Activated CD8-positive, alpha-beta memory T cell treated with anti-CD3 and anti-CD28 coated beads, Interleukin-2, amount 50 U/mL, for 4 hours (primary cell): ENCODE measurements at places on chromosomes 6 and 20.
A peak's percentile ranks its signal among the peaks of the same experiment; 100 is the strongest.

DNA sequence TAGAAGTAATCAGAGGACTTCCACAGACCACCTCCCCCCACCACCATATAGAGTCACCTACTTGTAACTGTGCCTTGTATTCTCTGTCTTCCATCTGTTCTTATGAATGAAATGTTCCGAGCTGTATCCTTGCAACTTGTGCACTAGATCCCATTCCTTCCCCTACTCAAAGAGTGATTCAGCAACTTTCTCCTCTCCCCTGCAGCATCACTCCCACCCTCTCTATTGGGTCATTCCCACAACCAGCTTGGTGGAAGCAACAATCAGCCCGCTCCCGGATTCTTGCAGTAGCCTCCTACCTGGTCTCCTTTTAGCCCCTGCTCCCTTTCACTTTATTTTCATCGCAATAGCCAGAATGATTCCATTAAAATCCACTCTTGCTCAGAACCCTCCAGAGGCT lies 34.9 kb upstream of the REV3L start:
- no peak for DNase-seq

GRCh38 chr20:1367479-1367878 lies 25.4 kb downstream of the FKBP1A start:
- no peak for DNase-seq

GRCh38 chr20:24578567-24579415 lies 109.4 kb downstream of the SYNDIG1 start:
- DNase-seq = no peak

DNA sequence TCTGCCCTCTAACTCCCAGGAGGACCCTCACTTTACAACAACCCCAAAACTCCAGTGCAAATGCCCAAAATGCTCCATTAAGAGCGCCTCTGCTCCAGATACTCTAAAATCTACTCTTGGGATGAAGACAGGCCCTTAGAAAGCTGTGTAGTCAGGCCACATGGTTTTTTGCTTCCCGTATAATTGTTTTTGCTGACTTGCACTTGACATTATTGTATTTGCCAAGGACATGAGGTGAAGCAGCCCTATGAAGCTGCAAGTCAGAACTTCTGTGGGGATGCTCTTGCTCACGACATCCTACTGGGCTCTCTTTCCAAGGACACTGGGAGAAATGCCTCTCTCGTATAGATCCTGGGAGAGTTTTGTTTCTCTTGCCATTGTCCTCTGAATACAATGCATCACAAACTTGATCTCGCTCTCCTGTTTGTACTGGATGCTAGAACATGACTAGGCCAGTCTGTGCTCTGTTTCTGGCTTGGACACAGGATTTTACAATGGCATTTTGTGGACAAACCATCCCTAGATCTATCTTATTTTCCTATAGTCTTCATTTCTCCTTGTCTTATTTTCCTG lies 177.2 kb upstream of the DTNBP1 start:
- DNase-seq = no peak

DNA sequence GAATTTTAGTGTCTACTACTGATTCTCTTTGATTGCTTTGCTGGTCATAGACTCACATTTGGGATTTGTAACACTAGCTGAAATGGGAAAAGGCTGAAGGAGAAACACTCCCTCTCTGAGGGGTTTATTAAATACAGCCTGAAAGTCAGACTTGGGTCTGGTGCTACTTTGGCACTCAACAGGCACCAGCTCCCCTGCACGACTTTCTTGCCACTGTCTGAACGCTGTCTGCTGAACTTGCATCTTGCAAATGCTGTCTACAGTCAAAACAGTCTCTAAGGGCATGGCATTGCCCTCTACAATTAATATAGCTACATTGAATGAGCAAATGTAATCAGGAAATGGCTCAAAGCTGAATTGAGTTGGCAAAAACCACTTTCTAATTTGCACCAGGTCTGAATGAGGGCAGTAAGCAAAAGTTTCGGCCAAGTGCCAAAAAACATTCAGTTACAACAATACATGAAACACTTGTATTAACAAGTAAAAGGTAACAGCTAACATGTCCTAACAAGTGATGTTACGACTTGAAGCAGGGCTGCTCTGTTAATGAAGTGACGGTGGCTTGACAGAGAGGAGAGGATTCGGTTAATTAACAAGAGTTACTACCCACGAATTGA lies 119.5 kb downstream of the FOXC1 start:
- DNase-seq = no peak

DNA sequence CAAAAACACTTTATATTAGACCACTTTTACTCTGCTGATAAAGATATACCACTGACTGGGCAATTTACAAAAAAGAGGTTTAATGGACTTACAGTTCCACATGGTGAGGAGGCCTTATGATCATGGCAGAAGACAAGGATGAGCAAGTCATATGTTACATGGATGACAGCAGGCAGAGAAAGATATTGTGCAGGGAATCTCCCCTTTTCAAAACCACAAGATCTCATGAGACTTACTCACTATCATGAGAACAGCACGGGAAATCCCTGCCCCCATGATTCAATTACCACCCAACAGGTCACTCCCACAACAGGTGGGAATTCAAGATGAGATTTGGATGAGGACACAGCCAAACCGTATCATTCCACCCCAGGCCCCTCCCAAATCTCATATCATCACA lies 1383.8 kb upstream of the MAP3K7 start:
- DNase-seq = no peak

GRCh38 chr20:2234598-2235191 lies 61.1 kb upstream of the TGM3 start:
- DNase-seq = no peak

DNA sequence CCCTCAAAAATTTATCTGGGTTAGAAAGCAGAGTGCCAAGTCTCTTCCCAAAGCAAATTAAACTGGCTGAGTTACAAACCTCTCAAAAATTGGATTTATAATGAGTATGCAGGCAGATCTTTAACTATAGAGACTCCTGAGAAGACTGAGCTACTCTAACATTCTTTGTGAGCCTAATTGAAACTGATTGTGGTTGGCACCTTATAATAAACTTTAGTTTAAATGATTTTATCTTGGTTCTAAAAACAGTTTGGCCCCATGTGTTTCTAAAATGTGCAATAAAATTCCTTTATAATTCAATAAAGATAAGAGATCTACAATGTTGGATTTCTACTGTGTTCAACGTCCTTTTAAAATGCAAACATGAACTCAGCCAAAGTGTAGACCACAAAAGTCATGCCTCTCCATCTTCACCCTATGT lies 480.2 kb upstream of the RNF217 start:
- no peak for DNase-seq

DNA sequence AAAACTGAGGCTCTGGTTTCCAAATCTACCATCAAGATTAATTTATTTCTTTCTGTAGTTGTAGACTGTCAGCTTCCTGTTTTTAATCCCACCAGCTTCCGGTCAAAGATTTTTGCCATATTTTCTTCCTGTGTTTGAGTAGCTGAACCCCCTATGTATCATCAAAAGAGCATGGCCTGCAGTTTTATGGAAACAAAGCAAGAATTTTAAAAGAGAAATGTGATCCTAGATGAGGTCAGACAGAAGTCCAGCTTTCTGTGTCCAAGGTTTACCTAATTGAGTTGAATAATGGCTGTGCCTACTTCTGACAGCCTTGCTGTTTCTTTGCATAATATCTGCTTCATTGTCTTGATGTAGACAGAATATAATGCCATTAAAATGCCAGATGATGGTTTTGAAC lies 163.7 kb downstream of the CARMIL1 start:
- no peak for DNase-seq

DNA sequence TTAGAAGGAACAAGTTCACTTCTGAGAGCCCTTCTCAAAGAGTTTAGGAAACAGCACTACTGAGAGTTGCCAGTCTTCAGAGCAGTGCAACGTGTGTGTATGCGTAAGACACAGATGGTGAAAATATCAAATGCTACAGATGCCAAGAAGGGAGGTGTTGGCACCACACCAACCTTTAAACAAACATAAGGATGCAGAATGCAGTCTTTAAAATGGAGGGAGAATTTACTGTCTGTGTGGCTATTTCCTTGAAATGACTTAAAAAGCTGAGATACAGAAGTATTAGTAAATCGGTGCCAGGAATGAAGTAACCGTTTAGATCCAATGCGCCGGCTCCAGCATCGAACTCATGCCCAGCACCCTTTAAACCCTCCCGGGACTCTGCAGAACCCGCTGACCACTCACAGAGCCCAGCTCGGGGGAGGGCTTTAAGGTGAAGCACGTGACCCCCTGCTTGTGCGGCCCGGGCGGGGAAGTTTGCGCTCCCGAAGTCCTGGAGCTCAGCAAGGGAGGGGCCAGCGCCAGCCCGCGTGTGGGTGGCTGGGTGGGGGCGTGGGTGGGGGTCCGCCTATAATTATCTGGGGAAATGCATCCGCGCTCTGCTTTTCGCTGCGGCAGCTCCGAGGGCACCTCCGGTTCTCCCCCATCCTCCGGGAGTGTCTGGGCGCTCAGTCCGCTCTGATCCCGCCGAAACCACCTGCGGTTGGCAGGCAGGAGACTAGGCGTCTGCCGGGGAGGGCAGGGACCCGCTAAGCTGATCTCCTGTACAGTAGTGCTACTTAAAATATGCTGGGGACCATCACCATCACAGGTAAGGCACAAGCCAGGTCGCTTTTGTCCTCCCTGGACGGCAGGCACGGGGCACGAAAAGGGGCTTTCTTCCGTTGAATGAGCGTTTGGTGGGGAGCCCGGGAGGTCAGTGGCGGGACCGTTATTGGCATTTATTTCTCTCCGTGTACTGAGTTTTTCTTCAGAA lies 66.0 kb downstream of the ZBTB2 start:
- peak; percentile 27 for DNase-seq

DNA sequence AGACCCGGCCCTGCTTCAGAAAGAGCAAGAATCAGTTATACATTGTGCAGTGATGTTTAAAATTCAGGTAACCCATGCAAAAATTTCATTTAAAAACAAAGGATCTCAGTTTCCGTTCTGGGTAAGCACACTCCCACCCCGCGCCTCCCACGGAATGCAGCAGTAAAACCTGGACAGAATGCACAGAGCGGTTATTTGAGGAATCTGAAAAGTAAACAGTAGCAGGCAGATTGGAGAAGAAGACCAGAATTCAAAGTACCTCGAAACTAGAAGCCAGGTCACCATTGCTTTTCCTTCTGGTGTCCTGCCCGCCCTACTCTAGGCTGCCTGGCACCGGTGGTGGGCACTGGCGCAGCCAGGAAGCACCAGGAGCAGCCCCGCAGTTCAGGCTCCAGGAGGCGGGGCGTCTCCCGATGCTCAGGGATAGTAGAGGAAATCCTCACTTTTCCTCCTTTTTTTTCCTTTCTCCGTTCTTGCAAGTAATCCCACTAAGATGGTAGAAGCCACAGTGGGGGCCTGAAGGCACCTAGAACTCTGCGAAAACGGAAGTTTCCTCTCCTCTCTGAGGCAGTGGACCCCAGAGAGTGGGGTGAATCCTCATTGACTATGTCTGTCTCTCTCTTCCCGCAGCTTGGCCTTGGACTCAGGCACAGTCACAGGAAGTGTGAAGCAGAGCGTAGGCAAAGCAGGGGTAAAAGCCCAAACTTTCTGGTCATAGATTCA lies 28.3 kb downstream of the METTL24 start:
- no peak for DNase-seq

GRCh38 chr6:148857798-148858390 lies 111.1 kb downstream of the UST start:
- no peak for DNase-seq

GRCh38 chr6:15595461-15596173 lies 67.2 kb downstream of the DTNBP1 start:
- DNase-seq = no peak

- no peak for DNase-seq
Observed at GRCh38 chr6:105330364-105330763, 72.5 kb downstream of the PREP start.

- DNase-seq = no peak
Observed at GRCh38 chr20:36309643-36310042, 3.5 kb downstream of the DLGAP4 start.

- no peak for DNase-seq
Observed at GRCh38 chr6:143952060-143952778, 55.8 kb downstream of the PLAGL1 start.

GRCh38 chr6:166950443-166950821 lies 5.9 kb downstream of the RNASET2 start:
- no peak for DNase-seq

DNA sequence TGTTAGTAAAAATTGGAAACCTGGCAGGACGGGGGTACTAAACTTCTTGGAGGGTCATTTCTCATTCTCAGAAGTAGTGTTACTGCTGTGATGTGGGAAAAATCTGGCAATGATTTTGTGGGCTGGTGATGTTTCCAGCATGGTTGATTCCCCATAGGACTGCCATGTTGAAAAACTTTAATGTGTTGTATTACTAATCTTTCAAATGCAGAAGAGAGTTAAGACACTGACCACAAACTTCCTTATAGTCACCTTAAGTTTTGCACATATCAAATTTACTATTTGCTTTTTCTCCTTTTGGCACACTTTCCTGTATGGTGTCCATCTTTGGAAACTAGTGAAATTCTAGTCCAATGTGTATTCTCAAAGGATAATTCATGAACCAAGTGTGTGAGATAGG lies 236.2 kb upstream of the TAB2 start:
- DNase-seq = no peak

GRCh38 chr20:20694591-20694990 lies 17.9 kb downstream of the RALGAPA2 start:
- DNase-seq = no peak

DNA sequence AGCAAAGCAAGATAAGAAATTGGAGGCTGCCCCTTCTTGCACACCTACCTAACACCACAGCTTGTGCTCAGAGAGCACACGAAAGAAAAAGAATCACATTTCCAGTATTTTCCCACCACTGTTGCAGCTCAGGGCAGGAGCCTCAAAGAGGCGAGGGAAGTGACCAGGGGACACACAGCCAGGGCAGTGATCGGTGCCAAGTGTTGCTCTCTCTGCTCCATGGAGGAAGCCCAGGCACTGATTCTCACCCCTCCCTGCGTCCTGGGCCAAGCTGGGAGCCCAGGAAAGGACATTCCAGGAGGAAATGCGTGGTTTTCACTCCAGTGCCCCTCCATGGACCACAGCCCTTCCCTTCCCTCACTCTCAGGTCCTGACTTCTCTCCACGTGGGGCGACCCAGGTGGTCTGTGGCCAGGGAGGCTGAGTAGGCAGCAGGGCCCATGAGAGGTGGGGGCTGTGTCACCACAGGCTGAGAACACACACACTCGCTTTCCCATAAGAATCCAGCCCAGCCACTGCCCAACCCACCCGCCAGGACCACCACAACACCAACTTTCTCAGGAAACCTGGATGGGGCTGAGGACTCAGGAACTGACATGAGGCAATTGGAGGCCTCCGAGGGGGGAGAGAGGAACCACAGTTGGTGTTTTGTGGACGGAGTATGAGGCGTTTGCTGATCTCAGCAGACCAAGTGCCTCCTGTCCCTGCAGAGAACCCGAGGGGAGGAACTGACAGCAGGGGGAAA lies 81.7 kb upstream of the MAFB start:
- no peak for DNase-seq
